ENCODE measurements at places on chromosomes 11 and 22. TPM values are rescaled to one million over a fixed set of nuclear protein-coding genes. Genes with fewer than 3 reads are reported as not detected.

Gene ZNF408
- total RNA-seq: 12.1 TPM

Gene CD6
- 17.6 TPM for total RNA-seq

Gene SMARCB1
- total RNA-seq: 185 TPM

Gene BIRC3
- 88.0 TPM for total RNA-seq

Gene CDC42BPG
- total RNA-seq: 0.36 TPM

Gene RRP7A
- 73.9 TPM for total RNA-seq

Gene HEPHL1
- not detected for total RNA-seq

Gene BACE1
- 0.29 TPM for total RNA-seq

DNA sequence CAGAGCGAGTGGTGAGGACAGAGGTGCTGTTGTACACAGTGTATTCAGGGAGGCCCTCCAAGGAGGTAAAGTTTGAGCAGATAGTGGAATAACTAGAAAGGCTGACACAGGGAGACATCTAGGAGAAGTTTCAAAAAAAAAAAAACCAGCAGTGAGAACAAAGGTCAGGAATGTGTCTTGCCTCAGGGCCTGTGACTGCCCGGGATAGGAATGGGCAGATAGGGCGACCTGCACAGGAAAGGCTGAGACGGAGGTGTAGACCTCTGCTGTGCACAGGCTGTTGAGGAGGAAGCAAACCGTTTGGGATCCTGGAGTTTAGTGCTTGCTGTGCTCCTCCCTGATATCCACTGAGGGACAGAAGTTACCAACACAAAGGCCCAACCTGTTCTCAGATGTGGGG is 406.5 kb upstream of the B3GAT1 start:
- no peak for DNase-seq
- no peak overlapping the region for H3K4me3 ChIP-seq
- no peak overlapping the region for H3K27ac ChIP-seq
- no peaks in the 10 kb centered on the region for H3K27me3 ChIP-seq
- no peaks in the 10 kb centered on the region for H3K36me3 ChIP-seq

DNA sequence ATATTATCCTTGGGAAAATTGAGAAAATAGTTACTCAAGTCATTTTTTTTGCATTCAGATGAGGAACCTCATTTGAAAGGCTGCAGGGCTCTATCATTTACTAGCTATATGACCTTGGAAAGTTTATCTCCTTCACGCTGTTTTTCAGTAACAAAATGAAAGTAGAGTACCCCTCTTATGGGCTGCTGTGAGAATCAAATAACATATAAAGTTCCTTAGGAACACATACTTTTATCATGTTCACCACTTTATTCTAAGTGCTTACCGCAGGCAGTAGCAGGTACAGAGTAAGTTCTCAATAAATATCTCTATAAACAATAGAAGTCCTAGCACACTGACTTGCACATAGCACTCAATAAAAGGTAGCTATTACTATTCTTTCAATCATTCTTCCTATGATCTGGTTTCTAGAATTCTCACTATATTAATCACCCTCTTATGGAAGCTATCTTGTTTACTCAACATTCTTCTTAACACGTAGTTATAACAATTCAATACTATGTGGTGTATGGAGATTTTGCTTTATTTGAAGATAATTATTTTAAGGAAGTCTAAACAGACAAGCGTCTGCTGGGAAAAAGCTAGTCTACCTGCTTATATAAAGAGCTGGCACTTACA is 1.9 kb downstream of the C11orf71 start:
- no peak overlapping the region for H3K4me3 ChIP-seq
- H3K4me1 ChIP-seq: no peaks in the 10 kb centered on the region

- H3K4me1 ChIP-seq: no peaks in the 10 kb centered on the region
- H3K36me3 ChIP-seq: no peaks in the 10 kb centered on the region
- no peak overlapping the region for H3K27ac ChIP-seq
- H3K4me3 ChIP-seq: no peak overlapping the region
- no peak for DNase-seq
- H3K27me3 ChIP-seq: no peaks in the 10 kb centered on the region
Observed at GRCh38 chr11:58963551-58964104, 24.3 kb downstream of the GLYATL1 start.

- H3K27me3 ChIP-seq: no peaks in the 10 kb centered on the region
- H3K36me3 ChIP-seq: peaks cover 4% of the 10 kb centered on the region
- H3K4me3 ChIP-seq: no peak overlapping the region
- peak overlapping the region; percentile 18 for H3K27ac ChIP-seq
Observed at GRCh38 chr22:42959576-42960509, 55.1 kb downstream of the PACSIN2 start.

DNA sequence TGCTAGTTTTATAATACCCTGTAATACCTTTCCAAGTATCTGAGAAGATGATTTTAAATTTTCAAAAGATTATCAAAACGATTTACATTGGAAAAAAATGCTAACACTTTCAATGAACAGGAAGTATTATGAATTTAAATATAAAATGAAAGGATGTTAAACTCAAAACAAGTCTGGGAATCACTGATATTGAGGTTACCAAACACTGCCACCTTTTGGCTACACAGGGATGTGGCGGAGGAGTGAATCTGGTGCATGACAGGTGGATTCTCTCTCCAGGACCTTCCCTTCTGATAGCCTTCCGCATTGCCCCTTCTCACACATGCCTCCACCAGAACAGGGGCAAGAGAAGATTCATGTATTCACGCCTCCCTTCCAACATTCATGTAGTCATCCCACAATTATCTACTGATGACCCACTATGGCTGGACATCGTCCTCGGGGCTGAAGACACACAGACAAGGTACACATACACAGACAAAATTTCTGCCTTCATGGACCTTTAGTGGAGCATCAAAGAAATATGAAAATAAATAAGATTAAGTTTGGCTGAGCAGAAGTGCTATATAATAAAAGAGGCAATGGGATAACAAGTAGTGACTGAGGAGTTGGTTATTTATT is 34.7 kb downstream of the ATG16L2 start:
- H3K27ac ChIP-seq: no peak overlapping the region
- H3K4me3 ChIP-seq: no peak overlapping the region
- H3K36me3 ChIP-seq: peaks cover 20% of the 10 kb centered on the region
- H3K27me3 ChIP-seq: no peaks in the 10 kb centered on the region
- no peaks in the 10 kb centered on the region for H3K4me1 ChIP-seq

DNA sequence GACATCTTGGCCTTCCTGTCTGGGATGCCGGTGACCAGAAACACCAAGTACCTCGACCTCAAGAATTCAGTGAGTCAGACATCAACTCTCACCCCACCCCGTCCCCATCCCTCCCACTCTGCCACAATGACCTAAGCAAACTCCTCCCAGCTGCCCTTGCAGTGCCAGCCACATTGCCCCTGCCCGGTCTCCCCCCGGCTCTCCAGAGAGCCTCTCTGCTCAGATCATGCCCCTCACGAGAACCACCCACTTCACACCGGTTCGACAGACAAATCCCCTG is 23.6 kb upstream of the MYRF start:
- H3K4me3 ChIP-seq: no peak overlapping the region
- no peaks in the 10 kb centered on the region for H3K4me1 ChIP-seq
- H3K36me3 ChIP-seq: no peaks in the 10 kb centered on the region
- no peaks in the 10 kb centered on the region for H3K27me3 ChIP-seq

GRCh38 chr11:35380603-35381002 is 38.8 kb downstream of the SLC1A2 start:
- no peaks in the 10 kb centered on the region for H3K4me1 ChIP-seq
- H3K4me3 ChIP-seq: no peak overlapping the region
- H3K27me3 ChIP-seq: no peaks in the 10 kb centered on the region
- DNase-seq: no peak
- no peak overlapping the region for H3K27ac ChIP-seq

GRCh38 chr11:44834846-44835245 is 108.1 kb downstream of the TSPAN18 start:
- no peak overlapping the region for H3K27ac ChIP-seq
- H3K4me3 ChIP-seq: no peak overlapping the region
- H3K36me3 ChIP-seq: no peaks in the 10 kb centered on the region
- peaks cover 8% of the 10 kb centered on the region for H3K27me3 ChIP-seq

GRCh38 chr22:22576244-22576988 is 17.4 kb upstream of the PRAME start:
- no peak overlapping the region for H3K27ac ChIP-seq
- H3K36me3 ChIP-seq: no peaks in the 10 kb centered on the region
- no peaks in the 10 kb centered on the region for H3K4me1 ChIP-seq
- H3K4me3 ChIP-seq: no peak overlapping the region
- no peak for DNase-seq
- no peaks in the 10 kb centered on the region for H3K27me3 ChIP-seq

DNA sequence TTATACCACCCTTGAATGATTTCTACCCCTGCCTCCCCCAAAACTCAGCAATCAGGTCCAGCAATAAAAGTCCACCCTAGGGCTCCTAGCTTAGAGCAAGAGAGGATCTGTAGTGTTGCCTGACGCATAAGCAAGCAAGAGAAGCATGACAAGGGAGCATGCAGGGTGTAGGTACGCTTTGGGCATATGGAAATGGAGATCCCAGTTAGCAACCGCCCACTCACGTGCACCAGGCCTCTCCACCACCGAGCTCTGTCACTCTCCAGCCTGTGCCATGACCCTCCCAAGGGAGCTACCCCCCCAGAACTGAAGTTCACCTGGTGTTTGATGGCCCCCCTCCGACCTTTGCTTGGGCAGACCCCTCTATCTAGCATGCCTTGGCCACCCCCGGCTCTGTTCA is 39.4 kb downstream of the SERPINH1 start:
- H3K27ac ChIP-seq: no peak overlapping the region
- H3K36me3 ChIP-seq: no peaks in the 10 kb centered on the region
- no peak overlapping the region for H3K4me3 ChIP-seq

DNA sequence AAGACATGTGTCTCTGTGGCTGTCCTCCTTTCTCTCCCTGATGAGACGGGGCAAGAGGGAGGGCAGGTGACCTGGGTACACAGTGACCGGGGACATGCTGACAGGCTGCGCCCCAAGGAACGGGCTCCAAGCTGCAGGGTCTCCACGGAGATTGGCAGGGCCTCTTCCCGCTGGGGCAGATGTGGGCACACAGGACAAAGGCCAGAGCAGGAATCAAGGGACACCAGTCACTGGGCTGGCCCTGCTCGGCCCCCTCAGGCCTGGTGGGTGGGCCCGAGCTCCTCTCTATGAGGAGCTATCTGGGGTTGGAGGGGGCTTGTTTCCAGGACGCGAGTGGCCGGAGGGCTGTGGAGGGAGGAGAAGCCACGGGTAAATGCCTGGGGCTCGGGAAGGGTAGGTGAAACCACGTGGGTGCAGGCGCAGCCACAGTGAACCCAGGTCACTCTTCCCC is 11.2 kb downstream of the PNPLA5 start:
- H3K4me3 ChIP-seq: no peak overlapping the region
- H3K36me3 ChIP-seq: no peaks in the 10 kb centered on the region
- H3K4me1 ChIP-seq: peaks cover 9% of the 10 kb centered on the region
- H3K27me3 ChIP-seq: peaks cover 2% of the 10 kb centered on the region

DNA sequence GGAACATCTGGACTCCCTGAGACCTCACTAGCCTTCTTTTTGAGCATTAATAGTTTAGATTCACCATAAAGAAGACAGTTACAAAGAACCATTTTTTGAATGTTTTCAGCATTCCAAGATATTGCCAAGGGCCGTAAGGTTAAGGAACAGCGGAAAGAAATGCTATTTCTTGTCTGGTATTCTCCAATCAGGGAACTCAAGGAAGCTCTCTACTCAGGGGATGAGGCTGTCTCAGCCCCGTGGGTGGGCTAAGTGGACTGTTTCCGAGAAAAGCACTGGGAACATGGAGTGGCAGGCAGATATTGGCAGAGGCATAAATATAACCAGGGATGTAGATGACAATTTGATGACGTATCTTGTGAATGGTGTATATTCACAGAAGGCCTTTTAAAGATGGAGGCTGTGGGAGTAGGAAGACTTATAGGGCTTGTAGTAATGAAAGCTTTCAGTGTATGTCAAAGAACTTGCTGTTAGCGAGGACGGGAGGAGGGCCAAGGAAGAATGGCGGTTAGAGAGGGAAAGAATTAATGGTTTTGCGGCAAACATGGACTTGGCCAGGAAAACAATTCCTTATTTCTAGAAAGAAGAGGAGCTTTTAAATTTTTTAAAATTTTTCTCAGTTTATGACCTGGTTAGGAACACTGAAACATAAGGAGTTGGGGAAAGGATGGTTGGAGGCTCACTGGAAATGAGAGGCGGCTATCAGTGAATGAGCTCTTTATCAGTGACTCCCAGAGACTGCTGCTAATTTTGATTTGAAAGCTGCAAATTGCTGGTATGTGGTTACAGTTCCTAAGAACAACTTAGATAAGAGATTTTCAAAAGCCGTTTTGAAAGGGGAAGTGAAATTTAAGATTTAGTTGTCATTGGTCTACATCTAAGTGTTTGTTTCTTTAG is 64.6 kb downstream of the ST3GAL4 start:
- peak; percentile 60 for DNase-seq
- peak overlapping the region; percentile 33 for H3K4me3 ChIP-seq
- H3K27me3 ChIP-seq: peaks cover 2% of the 10 kb centered on the region
- peak overlapping the region; percentile 25 for H3K27ac ChIP-seq
- H3K4me1 ChIP-seq: peaks cover 13% of the 10 kb centered on the region

DNA sequence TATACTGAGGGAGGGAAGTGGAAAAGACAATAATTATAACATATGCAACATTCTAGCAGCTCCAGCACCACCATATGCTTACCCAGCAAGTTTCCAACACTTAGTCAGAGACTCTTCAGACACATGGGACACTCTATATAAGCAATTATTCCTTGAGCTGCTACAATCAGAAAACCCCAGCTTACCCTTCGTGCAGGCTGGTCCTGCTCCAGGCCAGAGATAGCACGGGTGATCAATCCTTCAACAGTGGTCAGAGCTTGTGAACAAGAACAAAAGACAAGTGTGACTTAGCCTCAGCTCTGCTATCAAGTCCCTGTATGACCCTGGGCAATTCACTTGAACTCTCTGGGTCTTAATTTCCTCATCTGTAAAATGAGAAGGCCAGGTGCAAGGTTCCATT is 1.5 kb downstream of the ZPR1 start:
- H3K27me3 ChIP-seq: no peaks in the 10 kb centered on the region
- peak overlapping the region; percentile 96 for H3K4me3 ChIP-seq
- peaks cover 16% of the 10 kb centered on the region for H3K4me1 ChIP-seq
- H3K27ac ChIP-seq: no peak overlapping the region
- peaks cover 12% of the 10 kb centered on the region for H3K36me3 ChIP-seq

GRCh38 chr11:69912911-69913451 is 93.8 kb upstream of the FGF3 start:
- H3K27me3 ChIP-seq: no peaks in the 10 kb centered on the region
- no peaks in the 10 kb centered on the region for H3K36me3 ChIP-seq
- H3K4me1 ChIP-seq: no peaks in the 10 kb centered on the region
- H3K4me3 ChIP-seq: no peak overlapping the region
- no peak overlapping the region for H3K27ac ChIP-seq

- no peak overlapping the region for H3K27ac ChIP-seq
- no peaks in the 10 kb centered on the region for H3K27me3 ChIP-seq
- DNase-seq: no peak
- H3K4me1 ChIP-seq: no peaks in the 10 kb centered on the region
Observed at GRCh38 chr22:38424525-38425080, 30.4 kb downstream of the KCNJ4 start.

GRCh38 chr22:30183861-30184278 is 62.7 kb downstream of the LIF start:
- H3K4me3 ChIP-seq: no peak overlapping the region
- no peaks in the 10 kb centered on the region for H3K36me3 ChIP-seq
- no peaks in the 10 kb centered on the region for H3K4me1 ChIP-seq
- no peaks in the 10 kb centered on the region for H3K27me3 ChIP-seq
- no peak overlapping the region for H3K27ac ChIP-seq
- no peak for DNase-seq
